Activated CD4-positive, alpha-beta T cell treated with anti-CD3 and anti-CD28 coated beads, Interleukin-2, amount 50 U/mL, for 4 hours (primary cell): ENCODE measurements at places on chromosomes 3 and 15.

DNA sequence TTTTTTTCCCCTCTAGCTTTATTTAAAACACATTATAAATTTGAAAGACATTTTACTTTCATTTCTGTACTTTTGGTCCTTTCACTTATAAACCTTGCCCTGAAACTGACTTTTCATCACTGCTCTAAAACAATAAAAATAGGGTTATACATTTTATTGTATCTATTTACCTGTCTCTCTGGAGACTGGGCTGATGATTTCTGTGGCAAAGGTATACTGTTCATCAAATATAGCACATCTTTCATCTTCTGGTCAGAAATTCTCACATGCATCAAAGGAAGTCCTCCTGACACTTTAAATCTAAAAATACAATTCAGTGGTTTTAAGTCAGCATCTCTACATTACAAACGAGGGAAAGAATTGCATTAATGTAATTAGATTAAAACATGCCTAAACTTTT, 86.1 kb downstream of the VPS13C start:
- DNase-seq, result no peak

GRCh38 chr3:61803983-61804382, 242.6 kb downstream of the PTPRG start:
- DNase-seq, result no peak

GRCh38 chr3:166285001-166285400, 447.8 kb upstream of the BCHE start:
- DNase-seq, result no peak

GRCh38 chr3:188076176-188076575, 77.8 kb upstream of the LPP start:
- no peak for DNase-seq

- no peak for DNase-seq
Observed at GRCh38 chr3:12222775-12223485, 64.2 kb upstream of the TIMP4 start.

DNA sequence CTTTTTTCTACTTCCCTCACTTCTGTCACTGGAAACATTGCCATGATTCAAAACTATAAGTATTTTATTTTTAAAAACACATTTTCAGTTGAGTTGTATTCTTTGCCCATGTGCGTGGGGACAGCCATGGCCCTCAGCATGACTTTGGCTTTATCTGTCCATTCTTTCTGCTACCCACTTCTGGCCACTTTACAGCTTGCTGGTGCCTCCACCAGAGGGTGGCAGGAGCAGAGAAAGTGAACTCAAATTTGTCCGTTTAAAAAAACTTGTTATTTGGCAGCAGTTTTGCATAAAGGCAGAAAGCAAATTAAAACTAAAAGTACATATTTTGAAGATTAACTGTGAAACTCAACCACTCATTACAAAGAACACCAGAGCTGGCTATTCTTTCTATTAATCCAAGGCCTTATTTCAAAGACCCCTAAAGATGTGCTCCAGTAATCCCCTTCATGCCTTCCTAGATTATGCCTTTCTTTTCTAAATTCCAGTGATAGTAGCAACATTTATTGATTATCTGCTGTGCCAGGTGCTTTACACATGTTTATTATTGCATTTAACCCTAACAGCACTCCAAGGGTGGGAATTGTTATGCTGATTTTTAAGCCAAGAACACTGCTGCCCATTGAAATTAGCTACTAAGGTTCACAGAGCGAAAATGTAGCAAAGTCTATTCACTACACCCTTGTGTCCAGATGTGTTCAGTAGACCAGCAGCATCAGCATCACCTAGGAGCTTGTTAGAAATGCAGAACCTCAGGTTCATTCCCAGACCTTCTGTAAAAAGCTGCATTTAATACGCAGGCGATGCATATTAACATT, 134.8 kb downstream of the THRB start:
- DNase-seq, result no peak

DNA sequence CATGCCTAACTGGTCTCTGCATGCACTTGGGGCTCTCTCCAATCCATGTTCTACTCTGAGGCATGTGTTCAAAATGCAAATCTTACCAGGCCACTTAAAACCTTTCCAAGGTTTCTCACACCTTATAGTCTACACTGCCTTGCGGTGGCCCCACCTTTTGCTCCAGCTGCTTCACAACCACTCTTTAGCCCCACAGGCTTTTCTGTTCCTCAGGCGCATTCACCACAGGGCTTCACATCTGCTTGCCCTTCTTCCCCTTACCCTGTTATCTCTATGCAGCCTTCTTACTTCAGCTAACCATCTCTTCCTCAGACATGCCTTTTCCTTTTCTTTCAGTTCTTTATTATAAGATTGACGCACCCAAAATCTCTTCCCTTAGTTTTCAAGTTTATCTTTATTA, 37.8 kb downstream of the MINDY4B start:
- DNase-seq, result no peak

- DNase-seq, result no peak
Observed at GRCh38 chr3:62159056-62159708, 214.2 kb downstream of the FEZF2 start.

DNA sequence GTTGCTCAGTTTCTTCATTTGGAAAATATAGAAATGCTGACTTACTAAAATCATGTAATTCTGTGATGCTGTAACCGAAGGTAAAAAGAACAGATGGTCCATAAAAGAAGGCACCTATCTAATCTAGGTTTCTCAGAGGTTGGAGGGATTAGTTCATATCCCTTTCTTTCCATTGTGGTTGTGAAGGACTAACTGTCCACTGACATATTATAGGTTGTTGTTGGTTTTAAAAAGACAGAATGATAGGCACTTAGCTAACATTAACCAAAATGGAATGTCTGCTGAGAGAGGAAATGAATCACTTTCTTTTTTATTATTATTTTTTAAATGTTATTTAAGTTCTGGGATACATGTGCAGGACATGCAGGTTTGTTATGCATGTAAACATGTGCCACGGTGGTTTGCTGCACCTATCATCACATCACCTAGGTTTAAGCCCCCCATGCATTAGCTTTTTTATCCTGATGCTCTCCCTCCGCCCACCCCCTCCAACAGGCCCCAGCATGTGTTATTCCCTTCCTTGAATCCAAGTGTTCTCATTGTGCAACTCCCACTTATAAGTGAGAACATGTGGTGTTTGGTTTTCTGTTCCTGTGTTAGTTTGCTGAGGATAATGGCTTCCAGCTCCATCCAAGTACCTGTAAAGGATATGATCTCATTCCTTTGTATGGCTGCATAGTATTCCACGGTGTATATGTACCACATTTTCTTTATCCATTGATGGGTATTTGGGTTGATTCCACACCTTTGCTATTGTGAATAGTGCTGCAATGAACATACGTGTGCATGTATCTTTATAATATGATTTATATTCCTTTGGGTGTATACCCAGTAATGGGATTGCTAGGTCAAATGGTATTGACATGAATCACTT, 45.8 kb downstream of the ALDH1A2 start:
- no peak for DNase-seq

GRCh38 chr3:113663761-113664160, 32.7 kb downstream of the USF3 start:
- no peak for DNase-seq

- no peak for DNase-seq
Observed at GRCh38 chr3:39485547-39485946, 18.1 kb downstream of the MOBP start.

- no peak for DNase-seq
Observed at GRCh38 chr3:121718205-121718846, 31.2 kb downstream of the GOLGB1 start.

GRCh38 chr15:70720228-70721016, 42.9 kb downstream of the UACA start:
- DNase-seq, result no peak

DNA sequence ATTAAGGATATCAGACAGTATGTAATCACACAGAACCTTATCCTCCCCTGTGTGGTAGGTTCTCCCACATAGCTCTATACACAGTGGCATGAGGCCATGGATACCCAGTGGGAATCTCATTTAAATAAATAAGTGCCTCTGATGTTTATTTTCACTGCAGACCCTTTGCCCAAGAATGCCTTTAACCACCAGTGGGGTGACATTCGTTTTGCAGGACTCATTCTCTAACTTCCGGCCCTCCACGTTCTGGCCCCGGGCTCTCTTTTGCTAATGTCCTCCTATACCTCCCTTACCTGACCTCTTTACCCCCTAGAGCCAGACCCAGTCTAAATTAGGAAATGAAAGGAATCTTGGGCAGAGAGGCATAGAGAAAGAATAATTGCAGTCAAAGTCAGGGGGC, 8.3 kb downstream of the CCDC80 start:
- DNase-seq, result no peak

DNA sequence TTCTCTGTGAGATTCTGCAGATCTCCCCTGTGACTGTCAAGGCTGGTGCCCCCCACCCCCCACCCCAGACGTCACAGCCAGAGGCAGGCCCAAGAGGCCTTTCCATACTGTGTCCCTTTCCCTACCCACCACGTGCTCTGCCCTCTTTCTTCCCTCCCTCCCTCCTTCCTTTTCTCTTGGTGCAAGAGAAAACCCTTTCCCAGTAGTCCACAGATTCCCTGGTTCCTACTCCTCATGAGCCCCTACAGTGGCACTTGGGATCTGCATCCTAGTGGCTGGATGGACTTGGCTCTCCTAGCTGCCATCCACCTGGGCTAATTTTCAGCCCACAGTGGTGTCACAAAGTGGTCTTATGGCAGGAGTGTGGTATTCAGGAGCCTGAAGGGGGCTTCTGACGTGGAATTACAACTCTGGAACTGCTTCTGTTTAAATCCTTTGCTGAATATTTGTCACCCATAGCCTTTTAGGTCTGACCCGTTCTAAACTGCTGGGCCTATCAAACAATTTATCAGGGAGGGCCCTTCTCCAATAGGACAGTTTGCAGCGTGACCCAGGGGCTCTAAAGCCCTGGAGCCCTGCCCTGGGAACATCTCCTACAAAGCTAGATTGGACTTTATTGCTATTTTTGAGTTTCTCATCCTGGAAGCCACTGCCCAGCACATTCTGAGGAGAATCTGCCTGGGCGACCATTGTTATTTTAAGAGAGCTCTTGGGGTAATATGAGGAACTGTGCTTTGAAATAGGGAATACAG, 35.3 kb downstream of the KLF13 start:
- DNase-seq, result no peak
